ENCODE measurements at places on chromosomes 7 and 10. TPM values are rescaled to one million over a fixed set of nuclear protein-coding genes. Genes with fewer than 3 reads are reported as not detected.
A peak's percentile ranks its signal among the peaks of the same experiment; 100 is the strongest.

PDZD7 gene
- total RNA-seq: 0.85 TPM

KIAA1549 gene
- 5.1 TPM for total RNA-seq

FGL2 gene
- total RNA-seq: not detected

TMEM176A gene
- not detected for total RNA-seq

AS3MT gene
- total RNA-seq: 6.4 TPM

PODXL gene
- total RNA-seq: 0.53 TPM

LLCFC1 gene
- not detected for total RNA-seq

MMP21 gene
- not detected for total RNA-seq

CYP3A4 gene
- not detected for total RNA-seq

RNF32 gene
- 0.68 TPM for total RNA-seq

MBL2 gene
- not detected for total RNA-seq

DNA sequence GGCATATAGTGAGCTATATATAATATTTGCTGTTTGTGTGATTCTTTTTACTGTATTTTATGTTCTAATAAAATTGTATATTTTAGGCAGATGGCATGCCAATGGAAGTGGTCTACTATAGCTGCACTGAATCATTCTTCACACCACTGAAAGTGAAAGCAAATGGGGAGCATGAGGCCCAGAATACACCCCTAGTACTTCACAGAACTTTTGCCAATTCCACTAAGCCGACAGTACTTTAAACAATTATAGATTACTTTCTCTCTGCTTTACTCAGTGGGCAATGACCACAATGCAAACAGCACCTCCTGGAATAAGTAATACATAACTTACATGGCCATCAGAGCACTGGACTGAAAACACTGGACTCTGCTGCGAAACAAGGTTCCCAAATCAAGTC, 70.2 kb downstream of the ANKRD26 start:
- DNase-seq: no peak

DNA sequence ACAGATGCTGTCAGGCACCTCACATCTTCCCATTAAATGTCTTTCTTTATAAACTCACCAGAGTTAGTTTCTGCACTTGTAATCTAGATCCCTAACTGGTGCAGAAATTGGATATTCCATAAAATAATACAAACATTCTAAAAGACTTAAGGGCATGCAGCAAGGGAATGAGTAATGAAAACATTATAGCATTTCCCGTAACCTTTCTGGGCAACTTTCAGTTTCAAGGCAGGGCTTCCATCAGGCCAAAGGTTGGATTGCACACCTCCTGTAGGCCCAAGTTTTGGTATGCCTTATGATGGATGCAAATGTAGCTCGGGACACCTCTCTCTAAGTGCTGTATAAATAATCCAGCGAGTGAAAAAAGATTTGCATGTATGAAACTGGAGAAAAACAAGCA, 129.9 kb upstream of the LYZL2 start:
- no peak for DNase-seq

GRCh38 chr7:16795624-16796023, 9.2 kb downstream of the AGR2 start:
- no peak for DNase-seq

DNA sequence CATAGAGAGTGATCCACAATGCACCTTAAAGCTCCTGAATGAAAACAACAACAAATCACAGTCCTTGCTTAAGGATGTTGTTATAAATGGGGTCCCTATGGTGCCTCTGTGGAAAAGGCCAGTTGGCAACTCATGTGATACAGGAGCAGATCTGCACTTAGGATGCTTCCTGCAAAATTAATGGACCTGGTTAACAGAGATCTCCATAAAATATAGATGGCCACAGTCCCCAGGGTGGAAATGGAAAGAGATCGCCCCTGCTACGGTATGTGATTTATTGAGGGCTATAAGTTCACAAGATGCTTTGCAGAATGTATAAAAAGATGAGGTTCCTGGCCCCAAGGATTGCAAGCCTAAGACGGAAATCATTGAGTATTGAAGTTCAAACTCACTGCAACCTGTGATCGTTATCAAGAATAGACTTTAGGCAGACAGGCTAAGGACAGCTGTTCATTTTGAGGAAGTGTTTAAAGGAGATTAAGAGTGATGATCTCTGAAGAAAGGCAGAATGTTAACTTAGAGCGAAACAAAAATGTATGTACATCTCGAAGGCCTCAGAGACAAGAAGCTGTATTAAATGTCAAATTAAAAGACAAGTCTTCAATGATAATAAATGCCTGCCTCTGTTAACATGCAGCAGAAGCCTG, 174.1 kb upstream of the PLPP4 start:
- DNase-seq: no peak

- DNase-seq: no peak
Observed at GRCh38 chr7:17422966-17423365, 124.5 kb downstream of the AHR start.

- DNase-seq: no peak
Observed at GRCh38 chr7:94295850-94296249, 98.8 kb upstream of the COL1A2 start.

GRCh38 chr7:138303230-138304070, 156.6 kb upstream of the TRIM24 start:
- no peak for DNase-seq

- DNase-seq: no peak
Observed at GRCh38 chr10:17872191-17873091, 63.3 kb downstream of the MRC1 start.

DNA sequence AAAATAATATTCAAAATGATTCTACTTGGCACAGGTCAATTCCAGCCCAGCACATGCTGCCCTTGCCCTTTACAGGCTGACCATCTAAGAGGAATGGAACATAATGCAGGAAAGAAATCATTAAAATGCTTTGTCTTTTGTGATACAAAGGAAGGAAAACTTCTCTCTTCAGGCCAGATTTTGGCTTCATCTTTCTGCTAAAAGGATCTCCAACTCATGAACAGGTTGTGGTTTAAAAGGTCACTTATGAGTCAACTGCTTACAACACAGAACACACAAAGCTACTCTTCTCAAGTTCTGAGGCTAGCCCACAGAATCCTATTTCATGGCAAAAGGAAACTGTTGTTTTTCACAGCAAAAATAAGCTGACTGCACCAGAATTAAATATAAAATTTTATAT, 197.1 kb downstream of the DOCK4 start:
- DNase-seq: peak; percentile 41

DNA sequence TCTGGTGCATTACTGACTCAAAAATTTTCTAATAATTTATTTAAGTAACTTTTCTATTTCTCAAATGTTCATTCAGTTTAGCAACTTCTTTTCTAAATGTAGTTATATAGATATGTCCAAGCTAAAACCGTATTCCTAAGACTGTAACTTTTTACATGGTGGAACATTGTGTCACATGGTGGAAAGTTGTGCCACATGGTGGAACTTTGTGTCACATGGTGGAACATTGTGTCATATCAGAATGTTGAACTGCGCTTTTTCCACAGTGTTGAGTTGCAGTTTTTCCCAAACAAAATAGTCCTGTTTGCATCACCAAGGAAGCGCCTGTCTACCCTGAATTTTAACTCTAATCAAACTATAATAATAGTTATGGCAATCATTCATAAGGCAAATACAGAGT, 109.3 kb downstream of the ANKRD30A start:
- DNase-seq: no peak

DNA sequence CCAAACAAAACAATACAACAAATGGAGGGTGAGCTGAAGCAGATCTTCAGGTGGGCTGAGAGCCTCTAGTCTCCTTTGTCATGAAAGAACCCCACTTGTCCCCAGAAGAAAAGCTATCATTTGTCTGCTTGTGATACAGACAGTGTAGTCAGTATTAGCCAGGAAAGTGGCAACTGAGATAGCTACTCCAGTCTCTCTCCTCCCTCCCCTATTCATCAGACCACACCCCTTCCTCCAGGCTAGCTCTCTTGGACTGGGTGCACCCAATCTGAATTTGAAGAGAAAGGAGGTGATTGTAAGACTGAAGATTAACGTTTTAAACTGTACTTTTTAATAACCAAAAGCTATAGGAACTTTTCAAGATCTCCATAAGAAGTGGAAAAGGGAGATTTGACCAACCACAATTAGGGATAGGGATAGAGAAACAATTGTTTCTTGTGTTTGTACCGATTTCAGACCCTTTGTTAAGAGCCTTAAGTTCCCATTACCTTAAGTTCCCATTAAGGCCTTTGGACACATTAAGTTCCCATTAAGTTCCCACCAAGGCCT, 14.1 kb downstream of the BMPR1A start:
- no peak for DNase-seq

- no peak for DNase-seq
Observed at GRCh38 chr10:59382831-59383295, 20.5 kb upstream of the FAM13C start.

GRCh38 chr10:129048513-129048912, 418.5 kb upstream of the MGMT start:
- no peak for DNase-seq

- peak; percentile 55 for DNase-seq
Observed at GRCh38 chr10:71920540-71921323, 43.5 kb upstream of the CHST3 start.

DNA sequence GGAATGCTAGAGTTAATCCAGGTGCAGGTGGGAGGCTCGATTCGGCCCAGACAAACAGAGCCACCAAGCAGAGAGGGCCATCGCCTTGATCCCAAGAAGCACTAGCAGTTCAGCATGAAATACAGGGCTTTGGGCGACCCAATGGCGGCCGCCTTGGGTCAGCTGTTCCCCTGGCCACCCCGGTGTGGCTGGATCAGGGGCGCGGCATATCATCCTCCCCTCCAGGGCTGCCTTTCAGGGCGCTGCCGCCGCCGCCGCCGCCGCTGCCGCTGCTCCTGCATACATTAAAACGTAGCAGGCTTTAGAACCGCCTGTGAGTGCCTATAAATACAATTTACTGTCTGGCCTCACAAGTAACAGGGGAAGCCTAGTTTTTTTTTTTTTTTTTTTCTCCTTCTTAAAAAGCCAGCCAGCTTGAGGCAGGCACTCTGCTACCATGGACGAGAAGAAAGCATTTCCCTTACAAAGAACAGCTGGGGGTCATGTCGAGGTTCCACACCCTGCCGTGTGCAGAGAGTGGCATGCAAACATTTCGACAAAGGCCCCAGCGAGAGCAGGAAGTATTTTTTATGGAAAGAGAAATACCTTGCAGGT, 57.7 kb upstream of the EFCAB10 start:
- no peak for DNase-seq

DNA sequence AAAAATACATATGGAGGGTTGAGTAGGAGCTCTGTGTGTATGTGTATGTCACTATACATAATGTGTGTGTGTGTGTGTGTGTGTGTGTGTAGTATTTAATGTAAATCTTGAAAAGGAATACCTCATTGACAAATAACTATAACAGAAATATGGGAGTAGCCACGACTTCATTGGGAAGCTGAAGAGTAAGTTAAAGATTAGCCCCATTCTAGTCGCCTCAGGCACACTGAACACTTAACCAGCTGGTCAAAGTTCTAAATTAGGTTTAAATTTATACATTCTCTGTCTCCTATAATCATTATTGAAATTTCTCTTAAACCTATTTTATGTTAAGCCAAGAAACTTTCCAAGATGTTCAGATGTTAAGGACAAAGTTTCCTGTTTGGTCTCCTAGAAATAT, 45.3 kb downstream of the FAM13C start:
- no peak for DNase-seq

DNA sequence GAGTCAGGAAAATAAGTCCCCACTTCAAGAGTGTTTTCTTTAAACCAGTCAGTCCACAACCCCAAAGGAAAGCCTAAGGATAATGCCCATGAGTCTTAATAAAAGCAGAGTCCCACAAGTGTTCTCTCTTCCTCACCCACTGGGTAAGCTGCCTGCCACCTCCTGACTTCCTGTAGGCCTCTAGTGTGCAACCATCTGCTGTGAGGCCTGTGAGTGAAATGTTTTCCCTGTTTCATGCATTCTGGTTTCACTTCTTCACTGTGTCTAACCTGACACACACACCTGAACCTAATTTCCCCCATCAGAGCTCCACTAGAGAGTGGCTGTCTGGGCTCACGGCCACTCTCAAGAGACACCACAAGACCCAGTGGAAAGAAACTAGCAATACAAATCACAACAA, 38.9 kb upstream of the GDF10 start:
- DNase-seq: no peak

DNA sequence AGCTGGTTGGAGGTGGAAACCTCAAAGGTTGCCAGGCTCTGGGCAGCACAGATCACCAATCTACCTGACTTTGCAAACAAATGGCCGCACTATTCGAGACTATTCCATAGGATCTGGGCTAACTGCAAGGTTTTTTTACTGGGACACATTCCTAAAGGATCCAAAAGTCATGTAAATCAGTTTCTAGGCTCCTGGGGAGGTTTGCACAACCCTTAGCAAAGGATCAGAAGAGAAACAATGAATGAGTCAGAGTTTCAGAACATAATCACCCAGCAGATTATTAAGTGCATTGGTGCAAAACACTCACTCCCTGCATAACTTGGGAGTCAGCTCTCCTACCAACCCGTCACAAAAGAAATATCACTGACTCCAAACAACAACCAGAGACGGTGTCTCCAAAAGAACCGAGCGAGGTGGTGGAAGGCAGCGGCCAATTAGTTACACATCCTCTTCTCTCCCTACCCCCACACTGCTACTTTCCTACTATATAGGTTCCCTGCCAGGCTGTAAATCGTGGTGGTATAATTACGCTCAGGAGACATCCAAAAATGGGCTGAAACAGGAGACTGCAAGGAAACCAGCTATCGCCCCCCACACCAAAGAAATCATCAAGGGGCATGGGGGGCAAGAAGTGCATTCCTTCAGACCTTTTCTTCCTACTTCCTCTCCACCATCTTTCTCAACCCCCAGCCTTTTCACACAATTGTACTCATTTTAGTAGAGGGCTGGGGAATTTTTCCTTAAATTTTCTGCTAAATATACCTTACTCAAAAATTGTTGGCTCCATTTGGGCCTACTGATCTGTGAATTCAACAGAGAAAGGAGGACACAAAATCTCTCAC, 3.2 kb downstream of the UBE2H start:
- peak; percentile 94 for DNase-seq

GRCh38 chr10:79084012-79084971, 15.5 kb downstream of the ZMIZ1 start:
- DNase-seq: peak; percentile 68

GRCh38 chr7:45000093-45001032, at the start of gene CCM2:
TSS of gene CCM2 (plus strand) at chr7:45000201. CDS start at chr7:45000334, 133 bp downstream.
- DNase-seq: no peak

- DNase-seq: no peak
Observed at GRCh38 chr7:137625197-137625596, 221.6 kb downstream of the DGKI start.

GRCh38 chr7:73678862-73679261, 4.4 kb downstream of the DNAJC30 start:
- DNase-seq: no peak

DNA sequence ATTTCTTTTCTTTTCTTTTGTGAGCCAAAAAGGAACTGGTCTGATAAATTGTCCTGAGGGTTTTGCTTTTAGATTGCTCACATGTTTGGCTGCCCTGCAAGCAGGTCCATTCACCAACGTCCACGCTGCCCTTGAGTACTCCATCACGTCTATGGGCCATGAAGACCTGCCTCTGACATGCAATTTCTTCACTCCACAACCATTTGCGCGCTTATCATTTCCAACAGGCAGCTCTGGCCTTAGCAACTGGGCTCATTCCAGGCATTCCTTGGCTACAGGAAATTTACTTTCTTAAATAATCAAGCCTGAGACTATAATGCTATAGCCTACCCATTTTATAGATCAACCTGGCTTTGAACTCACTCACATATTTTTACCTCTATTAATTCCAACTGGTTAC, 408.3 kb upstream of the C7orf33 start:
- DNase-seq: no peak
